ENCODE measurements at places on chromosomes 7 and 10.

DNA sequence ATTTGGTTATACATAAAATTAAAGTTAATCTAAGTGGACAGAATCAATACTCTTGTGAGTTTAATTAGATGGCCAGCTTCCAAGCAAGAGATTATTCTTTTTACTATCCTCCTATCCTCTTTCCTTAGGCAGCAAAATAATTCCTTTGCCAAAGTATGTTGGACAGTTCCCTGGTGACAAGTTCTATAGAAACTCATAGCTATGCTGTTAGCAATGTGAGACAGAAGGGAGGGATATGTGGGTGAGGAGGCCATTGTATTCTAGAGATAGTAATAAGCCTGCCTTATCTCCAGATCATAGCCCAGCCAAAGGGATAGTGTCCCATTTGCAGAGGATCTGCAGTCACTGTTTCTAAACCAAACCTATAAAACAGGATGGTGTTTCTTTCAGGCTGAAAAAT lies 181.6 kb upstream of the HDAC9 start:
- peak; percentile 8 for DNase-seq

DNA sequence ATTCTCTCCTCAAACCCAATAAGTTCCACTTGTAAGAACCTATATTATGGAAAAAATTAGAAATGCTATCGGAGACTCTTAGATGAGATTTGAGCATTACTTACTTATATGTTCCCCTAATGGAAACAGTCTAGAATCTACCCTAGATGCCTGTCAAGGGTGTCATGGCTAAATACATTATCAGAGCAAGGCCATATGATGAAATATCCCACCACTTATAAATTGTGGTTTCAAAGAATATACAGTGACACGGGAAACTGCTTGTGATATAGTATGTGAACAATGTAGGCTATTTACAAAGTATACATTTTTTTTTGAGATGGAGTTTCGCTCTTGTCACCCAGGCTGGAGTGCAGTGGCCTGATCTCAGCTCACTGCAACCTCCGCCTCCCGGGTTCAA lies 46.3 kb upstream of the CTBP2 start:
- no peak for DNase-seq

DNA sequence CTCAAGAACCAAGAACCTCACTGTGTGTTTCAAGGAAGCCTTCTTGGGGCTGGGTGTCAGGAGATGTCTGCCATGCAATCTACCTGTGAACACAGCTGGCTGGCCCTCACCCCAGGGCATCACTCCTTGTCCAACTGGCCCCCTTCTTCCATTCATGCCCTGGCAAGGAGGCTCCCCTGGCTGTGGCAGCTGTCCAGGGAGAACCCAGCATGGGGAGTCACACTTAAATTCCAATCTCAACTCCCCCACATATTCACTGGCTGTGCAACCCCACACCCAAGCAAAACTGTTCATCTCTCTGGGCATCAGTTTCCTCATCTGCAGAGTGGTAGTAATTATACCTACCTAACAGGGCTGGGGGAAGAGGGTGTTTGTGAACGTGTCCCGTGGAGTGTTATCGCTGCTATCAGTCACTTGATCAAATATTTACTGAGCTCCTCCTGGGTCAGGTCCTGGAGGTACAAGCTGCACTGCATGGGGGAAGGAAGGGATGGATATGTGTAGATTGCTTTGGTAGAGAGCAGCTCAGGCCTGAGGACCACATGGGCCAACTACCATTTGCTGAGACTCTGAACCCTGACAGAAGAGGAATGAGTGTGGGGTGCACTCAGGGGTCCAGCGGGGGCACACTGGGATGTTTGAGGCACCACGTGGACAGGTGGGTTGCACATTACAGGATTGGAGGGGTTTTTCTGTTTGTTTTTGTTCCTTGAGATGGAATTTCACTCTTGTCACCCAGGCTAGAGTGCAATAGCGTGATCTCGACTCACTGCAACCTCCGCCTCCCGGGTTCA lies 2.1 kb upstream of the GPRIN2 start:
- no peak for DNase-seq

GRCh38 chr7:72334698-72335097 lies 77.4 kb downstream of the CALN1 start:
- no peak for DNase-seq

- DNase-seq: no peak
Observed at GRCh38 chr10:43417950-43418768, 9.2 kb upstream of the HNRNPF start.

DNA sequence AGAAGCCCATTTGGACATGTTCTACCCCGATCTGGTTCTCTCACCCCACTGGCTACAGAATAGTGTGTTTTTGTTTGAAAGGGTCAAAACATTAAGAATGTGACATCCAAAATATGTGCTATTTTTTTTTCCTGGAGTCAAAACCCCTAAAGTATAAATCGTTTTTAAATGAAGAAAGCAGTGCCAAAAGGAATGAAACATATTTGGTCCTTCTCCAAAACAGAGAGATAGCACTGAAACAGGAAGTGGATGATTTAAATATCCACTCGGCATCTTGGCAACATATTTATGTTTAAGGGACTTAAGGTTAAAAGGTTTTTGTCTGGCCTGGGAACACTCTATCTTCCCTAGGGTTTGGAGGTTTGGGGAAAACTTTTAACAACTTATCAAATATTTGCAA lies 32.3 kb downstream of the CALD1 start:
- DNase-seq: peak; percentile 29

DNA sequence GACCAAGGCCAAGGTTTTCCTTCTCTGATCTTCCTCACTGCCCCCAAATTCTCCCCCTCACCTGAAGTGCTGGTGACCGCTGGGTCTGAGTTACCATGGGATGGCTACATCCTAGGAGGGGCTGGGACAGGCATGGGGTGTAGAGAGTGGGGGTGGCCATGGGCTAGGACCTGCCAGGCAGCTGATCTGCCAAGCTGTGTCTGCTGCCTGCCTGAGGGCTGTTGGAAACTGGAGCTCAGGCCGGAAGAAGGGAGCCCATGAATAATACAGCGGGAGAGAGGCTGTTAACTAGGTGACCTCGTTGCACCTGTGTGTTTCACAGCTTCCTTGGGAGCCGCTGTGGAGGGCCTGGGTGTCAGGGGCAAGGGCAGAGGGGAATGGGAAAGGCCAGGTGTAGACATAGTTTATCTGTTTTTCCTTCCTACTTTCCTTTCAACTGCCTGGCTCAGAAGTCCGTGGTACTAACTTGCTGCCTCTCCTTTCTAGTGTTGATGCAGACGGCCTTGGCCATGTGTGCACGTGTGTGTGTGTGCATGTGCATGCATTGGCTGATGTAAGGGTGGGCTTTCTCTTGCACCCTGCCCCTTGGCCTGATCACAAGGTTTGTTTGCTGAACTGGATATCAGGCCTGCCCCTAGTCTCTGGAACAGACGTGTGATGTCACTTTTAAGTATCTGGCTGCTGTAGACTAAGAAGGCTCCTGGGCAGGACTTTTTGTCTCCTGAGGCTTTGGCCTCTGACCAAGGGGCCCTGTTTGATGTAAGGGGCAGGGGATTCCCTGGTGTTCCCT lies 11.9 kb downstream of the CDH23 start:
- no peak for DNase-seq

- DNase-seq: no peak
Observed at GRCh38 chr10:97131666-97132065, 54.1 kb downstream of the SLIT1 start.

DNA sequence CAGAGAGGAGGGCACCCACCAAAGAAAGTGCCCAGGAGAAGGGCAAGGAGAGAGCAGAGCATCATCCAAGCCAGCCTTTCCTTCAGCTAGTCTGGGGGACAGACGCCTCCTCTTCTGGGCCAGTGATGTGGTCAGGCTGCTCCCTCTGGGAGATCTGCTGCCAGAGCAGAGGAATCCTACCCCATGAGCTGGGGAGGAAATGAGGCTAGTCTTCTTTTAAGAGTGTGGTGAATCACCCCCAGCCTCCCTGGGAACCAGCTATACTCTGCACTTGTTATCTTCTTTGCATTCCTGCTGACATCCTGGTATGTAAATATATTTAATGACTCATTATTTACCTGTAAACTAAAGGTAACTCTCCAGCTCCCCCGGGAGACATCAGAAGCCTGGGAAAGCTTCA lies 41.6 kb upstream of the EPHB6 start:
- DNase-seq: peak; percentile 94

GRCh38 chr10:13820964-13821337 lies 234.2 kb downstream of the PRPF18 start:
- no peak for DNase-seq

DNA sequence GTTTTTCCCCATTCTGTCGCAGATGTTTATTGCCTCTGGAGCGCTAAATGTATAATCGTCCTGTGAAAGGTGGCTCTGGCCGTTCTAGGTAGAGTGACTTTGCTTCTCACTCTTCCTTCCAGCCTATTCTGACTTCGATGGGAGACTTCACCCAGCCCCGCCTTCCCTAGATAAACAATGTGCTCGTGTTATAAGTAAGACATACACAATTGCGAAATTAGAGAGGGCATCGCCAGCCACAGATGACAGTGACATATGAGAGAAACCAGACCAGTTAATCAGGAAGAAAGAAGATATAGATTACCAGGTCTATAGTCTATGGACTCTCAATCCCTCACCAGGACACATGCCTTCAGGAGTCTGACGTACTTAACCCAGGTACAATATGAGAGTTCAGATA lies 1050.5 kb upstream of the AUTS2 start:
- DNase-seq: peak; percentile 24

- DNase-seq: no peak
Observed at GRCh38 chr10:71103961-71104360, 108.4 kb upstream of the UNC5B start.

- no peak for DNase-seq
Observed at GRCh38 chr10:96719200-96719599, 1.1 kb downstream of the PIK3AP1 start.

DNA sequence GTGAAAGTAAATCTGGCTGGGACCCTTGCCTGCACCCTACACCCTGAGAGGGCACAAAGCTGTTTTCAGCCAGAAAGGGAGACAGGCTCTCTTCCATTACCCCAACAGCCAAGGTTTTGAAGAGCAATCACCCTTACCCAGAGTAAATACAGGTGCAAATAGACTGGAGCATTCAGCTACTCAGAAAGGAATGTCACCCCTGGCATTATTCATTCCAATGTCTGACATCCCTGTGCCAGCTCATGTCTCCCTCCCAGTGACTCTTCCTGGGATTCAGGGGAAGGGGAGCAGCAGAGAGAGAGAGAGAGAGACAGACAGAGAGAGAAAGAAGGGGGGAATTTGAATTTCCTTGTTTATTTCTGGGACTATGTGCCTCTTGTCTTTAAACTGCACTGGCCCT lies 611.8 kb downstream of the SORCS3 start:
- no peak for DNase-seq

DNA sequence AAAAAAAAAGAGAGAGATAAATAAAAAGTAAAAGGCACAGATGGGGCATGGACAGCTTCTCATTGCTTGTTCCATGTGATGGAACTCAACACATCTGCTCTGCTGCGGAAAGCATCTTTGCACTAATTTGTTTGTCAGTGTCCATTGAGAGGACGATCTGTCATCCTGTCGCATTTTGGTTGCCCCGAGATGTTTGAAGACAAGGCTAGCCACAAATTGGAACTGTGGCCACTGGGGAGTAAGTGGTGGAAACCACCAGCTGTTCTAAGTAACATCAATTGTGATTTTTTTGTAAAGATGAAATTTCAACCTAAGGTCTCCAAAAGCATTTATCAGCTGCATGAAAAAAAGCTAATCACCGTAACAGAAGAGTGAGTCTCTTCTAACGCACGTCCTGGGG lies 312.7 kb downstream of the ADARB2 start:
- no peak for DNase-seq

GRCh38 chr10:126500866-126501265 lies 112.6 kb upstream of the ADAM12 start:
- DNase-seq: peak; percentile 50

GRCh38 chr10:3848775-3849635 lies 64.0 kb upstream of the KLF6 start:
- peak; percentile 23 for DNase-seq

DNA sequence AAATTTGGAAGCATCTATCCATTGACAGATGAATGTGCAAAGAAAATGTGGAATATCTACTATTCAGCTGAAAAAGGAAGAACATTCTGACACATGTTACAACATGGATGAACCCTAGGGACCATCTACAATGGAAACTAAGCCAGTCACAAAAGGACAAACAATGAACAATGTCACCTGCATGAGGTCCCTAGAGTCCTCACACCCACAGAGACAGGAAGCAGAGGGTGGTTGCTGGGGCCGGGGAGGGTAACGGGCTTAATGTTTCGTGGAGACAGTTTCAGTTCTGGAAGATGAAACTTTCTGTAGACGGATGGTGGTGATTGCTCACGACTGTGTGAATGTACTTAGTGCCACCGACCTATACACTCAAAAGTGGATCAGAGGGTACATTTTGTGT lies 282.9 kb downstream of the ADARB2 start:
- no peak for DNase-seq

GRCh38 chr10:125148528-125148927 lies 11.8 kb downstream of the CTBP2 start:
- no peak for DNase-seq

DNA sequence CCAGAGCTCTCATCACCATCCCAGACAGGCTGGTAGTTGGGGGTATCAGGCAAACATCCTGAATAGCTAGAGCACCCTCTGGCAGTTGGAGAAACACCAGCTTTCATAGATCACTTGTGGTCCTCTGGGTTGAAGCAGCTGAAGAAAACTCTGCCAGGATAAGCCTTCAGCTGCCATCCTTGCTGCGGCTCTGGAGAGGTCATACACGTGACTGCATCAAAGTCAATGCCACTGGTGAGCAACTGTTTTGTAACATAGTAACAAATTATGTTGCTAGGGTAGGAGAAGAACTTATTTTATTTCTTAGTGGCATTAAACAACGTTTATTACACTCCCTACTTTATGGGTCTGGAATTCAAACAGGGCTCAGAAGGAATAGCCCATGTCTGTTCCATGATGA lies 19.2 kb upstream of the PANK1 start:
- DNase-seq: no peak

DNA sequence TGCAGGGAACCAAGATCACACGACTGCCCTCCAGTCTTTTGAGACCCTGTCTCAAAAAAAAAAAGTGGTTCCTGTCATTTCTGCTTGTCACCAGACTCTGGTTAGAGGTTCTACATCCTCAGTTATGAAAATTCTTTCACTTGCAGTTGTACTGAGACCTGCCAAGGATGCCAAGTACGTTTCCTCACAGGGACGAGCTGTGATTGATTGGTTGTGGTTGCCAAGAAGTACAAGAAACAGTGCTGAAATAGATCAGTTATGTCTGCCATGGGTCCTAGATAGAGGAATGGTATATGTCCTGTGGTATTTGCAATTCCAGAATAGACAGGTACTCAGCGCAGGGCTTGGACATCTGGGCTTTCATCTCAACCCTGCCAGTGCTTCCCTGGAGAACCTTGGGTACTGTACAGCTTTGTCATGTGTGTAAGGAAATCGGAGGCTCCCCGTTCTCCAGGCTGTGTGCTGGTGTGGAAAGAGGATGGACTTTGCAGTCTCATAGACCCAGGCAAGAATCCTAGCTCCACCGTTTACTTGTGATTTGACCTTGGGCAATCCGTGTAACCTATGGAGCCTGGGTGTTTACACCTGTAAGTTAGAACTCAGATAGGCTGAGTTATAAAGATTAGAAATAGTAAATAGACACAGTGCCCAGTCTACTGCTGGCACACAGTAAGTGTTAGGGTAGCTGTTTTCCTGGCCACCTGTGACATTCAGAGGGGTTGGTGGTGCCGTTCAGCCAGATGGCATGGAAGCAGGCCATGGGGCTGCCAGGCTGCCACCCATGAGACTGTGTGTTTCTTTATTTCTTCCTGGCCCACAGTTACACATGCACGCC lies 53.0 kb downstream of the COL13A1 start:
- no peak for DNase-seq
